Suppressor macrophage (primary cell): ENCODE measurements at places on chromosomes 2 and 18.
A peak's percentile ranks its signal among the peaks of the same experiment; 100 is the strongest.

DNA sequence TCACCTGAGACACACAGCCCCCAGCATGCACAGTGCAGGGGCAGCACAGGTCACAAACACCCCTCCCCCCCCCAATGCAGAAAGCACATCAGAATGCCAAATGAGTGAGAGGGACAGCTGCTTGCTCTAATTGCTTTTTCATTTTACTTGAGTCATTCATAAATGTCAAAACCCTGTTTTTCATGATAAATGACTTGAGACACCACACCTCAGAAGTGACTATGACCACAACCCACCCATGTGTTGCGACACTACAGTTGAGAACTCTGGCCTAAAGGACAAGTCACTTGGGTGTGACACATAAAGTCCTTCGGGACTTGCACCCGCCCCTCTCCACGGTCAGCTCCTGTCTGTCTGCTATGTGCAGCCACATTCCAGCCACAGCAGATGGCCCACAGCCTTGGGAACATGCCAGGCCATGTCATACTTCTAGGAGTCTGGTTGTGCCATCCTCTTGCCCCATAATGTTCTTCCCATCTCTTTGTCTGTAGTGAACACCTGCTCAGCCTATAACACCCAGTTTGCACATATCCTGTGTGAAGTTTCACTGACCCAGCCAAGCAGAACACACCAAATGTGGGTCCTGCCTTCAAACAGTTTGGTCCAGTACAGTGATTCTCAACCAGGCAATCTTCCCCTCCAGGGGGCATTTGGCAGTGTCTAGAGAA lies 30.2 kb upstream of the RIOK3 start:
- DNase-seq: peak; percentile 86

GRCh38 chr2:39380525-39381150 lies 56.4 kb downstream of the MAP4K3 start:
- no peak for DNase-seq

DNA sequence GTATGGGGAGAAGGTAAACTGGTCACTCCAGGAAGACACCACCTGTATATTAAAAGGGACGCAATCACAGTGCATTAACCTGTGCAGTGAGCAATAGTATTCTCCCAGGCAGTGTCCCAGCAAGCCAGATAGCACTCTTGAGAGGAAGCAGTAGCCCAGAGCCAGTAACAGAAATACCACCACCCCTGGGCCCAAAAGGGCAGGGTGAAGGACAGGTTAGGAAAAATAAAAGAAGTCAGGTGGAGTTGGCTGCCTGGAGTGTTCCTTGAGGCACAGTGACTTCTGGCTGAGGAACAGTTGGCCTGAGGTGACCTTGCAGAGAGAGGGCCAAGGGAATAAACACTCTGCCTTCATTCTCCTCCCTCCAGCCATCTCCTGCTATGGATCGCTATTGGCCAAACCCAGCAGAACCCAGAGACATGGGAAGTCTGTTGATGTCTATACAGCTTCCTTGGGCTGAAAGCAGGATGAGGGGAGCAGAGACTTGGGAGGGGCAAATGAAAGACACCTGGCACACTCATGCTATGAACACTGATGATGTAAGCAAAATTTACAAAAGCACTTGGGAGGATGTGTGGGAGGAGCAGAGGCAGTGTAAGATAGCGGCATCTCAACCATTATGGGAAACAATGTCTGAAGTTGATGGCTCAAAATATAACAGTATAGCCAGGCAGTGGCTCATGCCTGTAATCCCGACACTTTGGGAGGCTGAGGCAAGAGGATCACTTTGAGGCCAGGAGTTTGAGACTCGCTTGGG lies 7.5 kb downstream of the C18orf32 start:
- no peak for DNase-seq

DNA sequence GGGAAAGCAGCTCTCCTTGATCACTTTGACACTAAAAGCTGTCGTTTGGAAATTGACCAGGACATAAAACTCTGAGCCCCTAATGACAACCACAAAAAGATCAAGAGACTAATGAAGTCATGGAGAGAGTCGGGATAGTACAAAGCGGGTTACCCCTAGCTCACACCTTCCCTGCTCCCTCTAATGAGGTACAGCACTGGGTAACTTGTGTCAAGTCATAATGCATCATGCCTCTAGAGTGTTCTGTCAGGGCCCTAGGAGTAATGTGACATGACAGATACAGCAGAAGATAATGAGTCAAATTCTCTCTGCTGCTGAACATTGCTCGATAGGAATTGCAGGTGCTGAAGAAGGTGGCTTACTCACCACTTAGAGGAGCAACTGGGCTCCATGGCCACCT lies 130.7 kb downstream of the AQP4 start:
- no peak for DNase-seq

DNA sequence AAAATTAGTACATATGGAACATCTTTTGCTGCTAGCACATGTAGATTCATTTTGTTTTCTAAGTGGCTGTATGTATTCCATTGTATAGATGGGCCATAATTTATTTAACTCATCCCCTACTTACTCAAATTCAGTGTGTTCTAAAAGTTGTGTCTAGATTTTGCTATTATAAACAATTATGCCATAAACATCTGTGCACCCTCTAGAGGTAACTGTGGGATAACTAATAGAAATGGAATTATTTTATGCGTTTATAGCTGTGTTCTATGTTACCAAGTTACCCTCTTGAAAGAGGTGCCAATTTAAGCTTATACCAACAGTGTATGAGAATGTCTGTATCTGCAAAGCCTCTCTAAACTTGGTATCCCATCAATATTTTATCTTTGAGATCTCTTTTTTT lies 100.4 kb downstream of the MMADHC start:
- no peak for DNase-seq

- no peak for DNase-seq
Measured at GRCh38 chr2:225013425-225014365, 28.6 kb downstream of the DOCK10 start.

GRCh38 chr2:26784570-26785234 lies 1.2 kb upstream of the CENPA start:
- DNase-seq: no peak

DNA sequence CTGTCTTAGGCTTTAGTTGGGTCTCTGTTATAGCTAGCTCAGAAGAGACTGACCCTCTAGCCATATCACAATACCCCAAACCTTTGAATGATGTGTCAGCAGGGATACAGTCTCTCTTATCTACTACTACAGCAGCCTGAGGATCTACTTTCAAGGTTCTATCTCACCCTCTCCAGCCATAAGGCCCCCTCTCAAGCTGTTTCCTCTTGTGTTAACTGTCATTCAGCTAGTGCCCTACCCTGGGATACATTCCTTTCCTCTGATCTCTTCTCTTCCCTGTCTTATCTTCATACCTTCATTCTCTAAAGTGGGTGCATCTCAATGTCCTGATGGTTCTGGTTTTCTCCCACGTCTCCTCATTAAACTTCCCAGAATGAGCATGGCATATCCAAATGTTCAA lies 434.7 kb downstream of the NRXN1 start:
- DNase-seq: no peak

- no peak for DNase-seq
Measured at GRCh38 chr2:215535741-215536140, 99.9 kb upstream of the FN1 start.

DNA sequence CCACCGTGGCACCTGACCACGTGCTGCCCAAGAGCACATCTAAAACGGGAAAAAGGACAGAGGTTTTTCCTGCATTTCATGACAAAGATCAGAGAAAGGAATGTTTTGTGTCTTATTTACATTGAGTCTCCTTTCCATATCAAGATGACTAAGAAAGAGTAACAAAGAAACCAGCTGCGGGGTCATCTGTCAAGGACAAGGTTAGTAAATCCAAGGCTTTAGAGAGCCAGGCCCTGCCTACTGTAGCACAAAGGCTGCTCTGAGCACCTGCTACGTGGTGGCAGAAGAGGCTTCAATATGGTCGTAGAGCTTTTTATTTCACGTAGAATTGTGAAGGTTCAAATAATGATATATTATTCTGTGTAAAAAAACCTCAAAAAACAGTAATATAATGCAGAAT lies 51.0 kb downstream of the PRELID3A start:
- no peak for DNase-seq

DNA sequence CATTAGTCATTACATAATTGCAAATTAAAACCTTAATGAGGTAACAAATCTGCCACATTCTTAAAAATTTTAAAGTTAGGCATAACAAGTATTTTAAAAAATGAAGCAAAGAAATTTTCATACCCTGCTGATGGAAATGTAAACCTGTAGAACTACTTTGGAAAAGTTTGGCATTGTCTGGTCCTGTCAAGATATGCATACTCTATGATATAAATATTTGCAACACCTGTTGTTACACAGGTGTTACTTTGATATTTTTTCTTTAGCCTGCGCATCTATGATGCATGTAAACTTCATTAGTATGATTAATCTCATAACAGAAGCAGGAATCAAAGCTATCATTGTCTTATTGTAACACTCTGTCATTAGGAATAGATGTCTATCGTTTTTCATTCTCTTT lies 634.3 kb downstream of the TRIB2 start:
- DNase-seq: no peak

DNA sequence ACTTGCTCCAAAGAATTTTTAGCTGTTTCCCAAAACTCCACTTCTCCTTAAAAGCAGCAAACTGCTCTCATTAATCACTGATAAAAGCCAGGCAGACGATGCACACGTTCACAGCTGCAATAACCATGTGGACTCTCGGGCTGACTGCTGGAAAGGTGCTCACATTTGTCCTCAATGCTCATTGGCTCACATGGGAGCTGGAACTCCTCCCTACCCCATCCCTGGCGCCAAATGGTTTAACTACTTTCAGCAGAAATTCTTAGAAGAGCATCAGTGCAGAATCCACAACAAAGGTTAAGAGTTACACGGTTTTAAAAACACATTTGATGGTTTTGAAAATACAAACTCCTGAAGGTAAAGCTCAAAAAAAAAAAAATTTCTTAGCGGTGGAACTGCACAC lies 117.1 kb downstream of the NOL10 start:
- no peak for DNase-seq

- no peak for DNase-seq
Measured at GRCh38 chr2:131419441-131419840, 55.5 kb upstream of the RAB6D start.

GRCh38 chr2:42296226-42296625 lies 64.8 kb downstream of the COX7A2L start:
- no peak for DNase-seq

GRCh38 chr2:85183076-85183475 lies 49.9 kb downstream of the TCF7L1 start:
- DNase-seq: no peak

DNA sequence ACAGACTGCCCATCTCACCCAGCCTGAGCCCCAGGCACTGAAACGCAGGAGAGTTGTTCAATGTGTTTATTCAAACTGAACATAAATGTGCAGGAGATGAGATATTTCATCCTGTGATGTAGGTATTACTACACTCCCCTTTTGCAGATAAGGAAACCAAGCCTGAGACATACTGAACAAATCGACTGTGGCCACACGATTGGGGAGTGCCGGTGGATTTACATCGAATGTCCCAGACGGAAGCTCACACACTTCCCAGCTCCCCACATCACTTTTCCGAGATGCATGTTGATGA lies 94.8 kb upstream of the ALKAL2 start:
- DNase-seq: no peak

DNA sequence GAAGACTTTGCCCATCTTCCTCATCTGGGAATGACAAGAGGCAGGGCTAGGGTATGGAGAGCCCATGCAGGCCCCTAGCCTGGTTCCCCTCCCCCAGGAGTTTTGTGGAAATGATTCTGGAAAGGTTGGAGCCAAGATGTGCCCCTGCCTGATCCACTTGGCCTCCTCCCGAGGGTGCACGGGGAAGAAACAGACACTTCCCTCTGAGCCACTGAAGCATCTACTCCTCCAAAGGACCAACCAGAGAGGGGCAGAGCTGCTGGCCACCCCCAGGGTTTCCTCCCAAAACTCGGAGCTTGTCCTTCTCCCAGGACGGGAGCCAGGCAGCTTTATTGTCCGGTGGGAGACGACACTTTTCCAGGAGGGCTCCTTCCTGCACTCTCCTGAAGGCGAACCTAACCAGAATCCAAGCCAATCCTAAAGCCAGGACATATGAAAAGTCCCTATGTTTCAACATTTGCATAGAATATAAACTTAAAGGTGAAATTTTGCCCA lies 149.2 kb upstream of the COPS8 start:
- no peak for DNase-seq

DNA sequence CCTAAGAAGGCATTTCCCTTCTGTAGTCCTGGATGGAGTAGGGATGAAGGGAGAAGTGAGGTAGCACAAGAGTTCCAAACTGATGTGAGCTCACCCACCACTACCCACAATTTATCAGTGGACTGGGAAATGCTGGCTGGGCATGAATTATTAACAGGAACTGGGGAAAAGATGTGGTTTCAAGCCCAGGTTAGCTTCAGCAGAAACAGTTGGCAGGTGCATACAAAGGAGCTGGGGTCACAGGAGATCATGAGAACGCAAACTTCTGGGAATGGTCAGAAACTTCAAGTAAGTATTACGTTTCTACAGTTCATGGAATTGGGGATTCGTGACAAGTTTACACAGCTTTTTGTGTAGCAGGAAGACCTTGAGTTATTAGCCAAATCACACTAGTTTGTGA lies 5.4 kb downstream of the CCDC141 start:
- no peak for DNase-seq

DNA sequence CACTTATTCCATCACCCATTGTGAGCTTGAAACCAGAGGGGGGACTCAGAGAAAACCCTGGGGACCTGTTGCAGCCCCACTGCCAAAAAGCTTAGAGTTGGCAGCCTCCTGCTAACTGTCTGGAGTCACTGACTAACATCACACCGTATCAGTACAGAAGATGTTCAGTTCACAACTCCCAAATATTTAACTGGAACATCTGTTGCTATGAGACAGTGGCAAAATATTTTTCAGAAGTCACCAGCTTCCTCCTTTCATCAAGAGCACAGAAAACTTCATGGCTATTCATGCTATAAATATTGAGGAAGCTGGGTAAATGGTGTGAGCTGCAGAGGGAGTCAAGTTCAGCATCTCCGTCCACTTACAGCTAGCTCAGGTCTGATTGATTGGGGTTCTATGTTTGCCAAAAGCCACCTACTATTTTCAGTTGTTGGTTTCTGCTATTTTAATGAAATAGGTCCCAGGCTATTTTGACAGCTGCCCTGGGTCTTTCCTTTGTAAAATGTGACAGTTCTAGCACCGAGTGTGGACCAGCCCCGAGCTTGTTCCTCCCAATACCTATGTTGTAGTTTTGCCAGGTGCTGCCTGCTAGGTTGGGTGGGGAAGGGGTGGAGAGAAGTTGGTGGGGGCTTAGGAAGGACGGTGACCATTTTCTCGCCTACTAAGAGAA lies 9.8 kb downstream of the TUBB6 start:
- peak; percentile 48 for DNase-seq

- no peak for DNase-seq
Measured at GRCh38 chr2:7264791-7265190, 347.6 kb downstream of the RNF144A start.

- DNase-seq: no peak
Measured at GRCh38 chr2:73105511-73105971, 7.2 kb downstream of the RAB11FIP5 start.

- DNase-seq: no peak
Measured at GRCh38 chr2:127074936-127075335, 32.0 kb downstream of the BIN1 start.

- DNase-seq: no peak
Measured at GRCh38 chr2:6441800-6442199, 423.9 kb downstream of the CMPK2 start.
